Thoracic aorta (tissue), 2 donors: ENCODE measurements at places on chromosomes 5 and 9.
A peak's percentile ranks its signal among the peaks of the same experiment; 100 is the strongest.

DNA sequence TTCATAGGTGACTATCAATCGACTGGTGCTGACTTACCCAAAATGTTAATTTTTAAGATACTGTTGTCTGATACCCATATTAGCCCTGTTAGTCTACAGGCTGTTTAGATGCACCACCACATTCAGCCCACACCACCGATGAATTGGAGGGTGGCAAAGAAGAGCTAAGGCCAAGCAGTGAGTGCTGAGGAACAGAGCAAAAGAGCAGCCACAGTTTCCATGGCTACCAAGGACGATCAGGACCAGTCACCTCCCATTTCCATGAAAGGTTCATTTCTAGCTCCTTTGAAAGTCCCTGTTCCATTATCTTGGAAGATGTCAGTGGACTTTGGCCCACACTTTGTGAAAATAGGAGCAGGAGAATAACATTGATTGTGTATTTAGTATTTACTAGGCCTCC lies 362.9 kb downstream of the TRIM32 start:
- no peak for DNase-seq

- no peak for DNase-seq
Observed at GRCh38 chr9:125638239-125639045, 68.6 kb downstream of the MAPKAP1 start.

GRCh38 chr5:79837761-79838551 lies 148.3 kb downstream of the CMYA5 start:
- DNase-seq = no peak

DNA sequence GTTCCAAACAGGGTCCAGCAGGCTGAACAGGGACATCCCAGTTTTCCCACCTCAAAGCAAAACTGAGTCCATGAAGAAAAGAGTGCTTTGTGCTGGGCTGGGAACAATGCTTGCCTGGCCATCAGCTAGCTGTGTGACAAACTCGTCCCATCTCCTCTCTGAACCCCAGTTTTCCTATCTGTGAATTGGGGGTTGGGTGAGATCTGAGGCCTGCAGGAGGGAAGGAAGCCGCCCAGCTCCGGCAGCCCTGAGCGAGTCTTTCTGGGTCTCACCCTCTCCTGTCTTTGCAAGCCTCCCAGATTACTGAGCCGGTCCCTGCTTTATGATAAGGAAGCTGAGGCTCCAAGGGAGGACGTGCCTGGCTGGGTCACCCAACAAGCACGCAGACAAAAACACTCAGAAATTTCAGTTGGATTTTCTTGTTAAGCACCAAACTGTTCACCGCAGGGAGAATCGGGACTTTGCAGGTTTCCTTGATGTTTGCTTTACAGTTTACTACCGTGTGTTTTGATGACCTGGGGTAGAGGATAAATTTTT lies 82.6 kb upstream of the LMX1B start:
- DNase-seq = no peak

- DNase-seq = no peak
Observed at GRCh38 chr5:179294891-179295777, 50.1 kb downstream of the ADAMTS2 start.

DNA sequence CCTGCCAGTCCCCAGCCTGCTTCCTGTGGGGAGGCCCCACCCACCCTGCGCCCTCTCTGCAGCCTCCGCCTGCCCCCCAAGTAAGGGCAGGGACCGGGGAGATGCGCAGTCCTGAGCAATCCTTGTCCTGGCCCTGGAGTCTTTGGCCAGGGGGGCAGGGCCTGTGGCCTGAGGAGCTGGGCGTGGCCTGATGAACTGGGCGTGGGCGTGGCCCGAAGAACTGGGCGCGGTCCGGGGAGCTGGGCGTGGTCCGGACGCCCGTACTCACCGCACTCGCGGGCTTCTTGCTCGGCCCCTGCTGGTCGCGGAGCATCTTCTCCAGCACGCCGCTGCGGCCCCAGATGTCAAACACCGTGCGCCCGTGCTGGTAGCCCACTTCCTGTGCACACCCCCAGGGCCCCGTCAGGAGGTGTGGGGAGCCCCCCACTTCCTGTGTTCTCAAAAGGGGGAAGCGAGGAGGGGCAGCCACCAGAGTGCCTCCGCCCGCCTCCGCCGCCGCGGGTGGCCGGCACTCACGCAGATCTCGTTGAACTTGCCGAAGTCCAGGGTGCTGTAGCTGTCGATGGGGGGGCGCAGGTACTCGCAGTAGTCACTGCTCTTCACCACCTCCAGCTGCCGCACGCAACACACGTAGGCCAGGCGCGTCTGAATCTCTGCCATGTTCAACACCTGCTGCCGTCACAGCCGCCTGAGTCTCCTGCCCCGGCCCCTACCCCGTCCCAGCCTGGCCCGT lies 2.7 kb upstream of the NSMF start:
- DNase-seq = no peak

- no peak for DNase-seq
Observed at GRCh38 chr5:145028626-145029025, 806.5 kb downstream of the PRELID2 start.

GRCh38 chr9:135961277-135961715 lies at the start of gene UBAC1:
UBAC1 (minus strand) TSS chr9:135961373; CDS start chr9:135961162, 211 bp downstream.
- DNase-seq = peak; percentile 78

DNA sequence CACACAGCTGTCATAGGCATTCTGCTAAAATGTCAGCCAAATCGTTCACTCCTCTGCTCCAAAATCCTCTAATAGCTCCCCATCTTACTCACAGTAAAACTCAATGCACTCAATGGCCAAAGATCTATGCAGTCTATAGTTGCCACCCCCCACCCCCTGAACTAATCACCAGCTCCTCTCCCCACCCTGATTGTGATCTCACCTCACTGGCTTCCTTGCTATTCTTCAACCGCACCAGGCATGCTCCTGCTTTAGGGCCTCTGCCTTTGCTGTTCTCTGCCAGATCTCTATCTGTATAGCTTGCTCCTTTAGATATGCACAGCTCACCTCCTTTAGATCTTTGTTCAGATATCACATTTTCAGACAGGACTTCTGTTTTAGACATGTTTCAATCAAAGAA lies 33.2 kb upstream of the SNX2 start:
- DNase-seq = no peak

- DNase-seq = no peak
Observed at GRCh38 chr5:16437977-16438376, 27.6 kb downstream of the ZNF622 start.

GRCh38 chr5:134889335-134889734 lies 15.2 kb downstream of the TXNDC15 start:
- no peak for DNase-seq

DNA sequence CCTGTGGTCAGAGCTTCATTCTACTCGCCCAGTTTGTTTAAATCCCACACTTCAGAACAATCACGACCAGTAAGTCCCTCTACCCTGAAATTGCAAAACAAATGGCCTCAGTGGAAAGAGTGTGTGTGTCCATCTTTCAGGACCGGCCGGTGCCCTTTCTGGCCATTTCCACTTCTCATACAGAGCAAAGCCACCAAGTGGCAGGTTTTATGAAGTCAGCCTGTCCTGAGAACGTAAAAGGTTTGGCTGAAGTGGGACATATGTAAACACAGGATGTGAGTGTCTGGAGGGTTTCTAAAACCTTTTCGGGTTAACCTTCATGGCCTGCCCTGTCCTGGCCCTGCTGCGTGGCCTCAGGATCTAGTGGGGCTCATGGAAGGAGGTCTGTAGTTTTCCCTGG lies 24.7 kb downstream of the NXNL2 start:
- no peak for DNase-seq

DNA sequence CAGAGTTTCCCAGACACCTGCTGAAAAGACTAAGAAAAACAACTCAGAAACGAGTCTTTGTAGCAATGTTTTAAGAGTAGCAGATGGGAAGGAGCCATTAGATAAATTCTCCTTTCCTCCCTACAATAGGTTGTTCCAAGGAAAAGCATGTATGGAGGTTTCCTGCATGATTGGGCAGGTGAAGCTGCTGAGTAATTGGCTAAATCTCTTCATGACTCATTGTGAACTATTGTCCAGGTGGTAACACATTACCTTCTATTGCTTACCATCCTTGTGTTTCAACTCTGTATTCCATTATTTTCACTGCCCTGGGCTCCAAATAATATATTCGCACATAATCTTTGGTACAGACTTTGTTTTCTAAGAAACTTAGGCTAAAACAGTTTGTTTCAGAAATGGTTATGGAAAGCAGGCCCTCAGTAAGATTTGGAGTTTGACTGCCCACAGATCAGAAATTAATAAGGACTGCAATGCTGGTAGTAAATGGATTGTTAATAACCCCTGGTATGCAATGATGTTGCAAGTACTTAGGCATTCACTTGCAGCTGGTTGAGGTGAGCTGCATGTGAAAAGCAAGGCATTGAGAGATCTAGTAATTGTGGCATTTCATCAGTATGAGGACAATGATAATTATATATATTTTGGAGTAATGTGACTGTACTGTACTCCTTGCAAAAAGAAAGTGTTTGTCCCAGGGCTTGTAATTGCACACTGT lies 281.4 kb upstream of the VLDLR start:
- DNase-seq = no peak

GRCh38 chr5:117249086-117249815 lies 674.6 kb upstream of the SEMA6A start:
- no peak for DNase-seq

DNA sequence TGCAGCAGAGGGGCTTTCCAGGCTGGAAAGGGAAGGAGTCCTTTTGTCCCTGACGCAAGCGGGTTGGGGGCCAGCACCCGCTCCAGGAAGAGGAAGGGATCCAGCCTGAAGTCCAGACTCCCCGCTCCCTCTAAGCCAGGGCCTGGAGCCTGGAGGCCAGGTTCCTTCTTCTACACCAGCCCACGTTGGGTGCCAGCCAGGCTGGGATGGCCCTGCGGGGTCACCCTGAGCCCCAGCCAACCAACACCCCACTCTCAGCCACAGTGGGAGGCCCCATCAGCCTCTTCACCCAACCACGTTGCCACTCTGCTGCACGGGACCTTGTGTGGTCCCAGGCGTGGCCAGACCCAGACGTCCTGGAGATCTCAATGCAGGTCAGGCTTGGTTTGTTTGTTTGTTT lies 970 bp upstream of the FUT7 start:
- DNase-seq = no peak

- no peak for DNase-seq
Observed at GRCh38 chr5:150014456-150014855, 13.9 kb downstream of the HMGXB3 start.

DNA sequence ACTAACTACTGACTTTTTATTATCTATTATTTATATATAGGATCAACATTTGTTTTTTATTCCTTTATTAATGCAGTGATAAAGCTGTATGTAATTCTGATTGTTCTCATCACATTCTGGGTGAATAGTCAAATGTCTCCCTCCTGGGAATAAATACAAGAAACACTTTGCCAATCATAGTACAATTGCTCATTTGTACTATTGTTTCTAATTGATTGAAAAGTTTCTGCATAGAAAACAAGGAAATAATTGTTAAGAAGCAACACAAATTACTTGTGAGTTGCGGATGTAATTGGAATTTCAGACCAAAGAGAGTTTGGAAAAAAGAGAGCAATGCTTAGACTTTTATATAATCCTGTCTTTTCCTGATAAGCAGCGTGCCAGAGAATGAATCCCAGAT lies 1013.9 kb downstream of the EFNA5 start:
- DNase-seq = no peak

GRCh38 chr5:116076496-116076895 lies 8.3 kb upstream of the COMMD10 start:
- DNase-seq = no peak

- no peak for DNase-seq
Observed at GRCh38 chr5:163727028-163727427, 221.6 kb downstream of the MAT2B start.

- no peak for DNase-seq
Observed at GRCh38 chr9:38412751-38413150, 11.5 kb downstream of the IGFBPL1 start.

DNA sequence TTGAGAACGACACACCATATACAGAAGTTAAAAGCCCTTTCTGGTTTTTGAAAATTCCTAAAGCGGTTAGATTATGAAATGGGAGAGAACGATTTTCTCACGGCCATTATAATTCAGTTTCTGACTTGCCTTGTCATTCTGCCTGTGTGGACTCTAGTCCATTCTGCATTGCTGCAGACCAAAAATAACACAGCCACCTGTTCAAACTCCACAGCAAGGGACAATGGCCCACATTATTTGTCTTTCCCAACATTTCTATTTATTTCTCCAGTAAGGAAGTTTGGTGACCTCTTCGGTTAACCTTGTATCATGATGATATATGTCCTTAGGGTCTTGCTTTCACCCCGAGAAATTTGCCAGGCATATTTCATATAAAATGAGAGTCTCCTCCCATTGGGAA lies 497.7 kb downstream of the BRINP1 start:
- DNase-seq = no peak

- no peak for DNase-seq
Observed at GRCh38 chr9:130902204-130903185, 5.9 kb upstream of the QRFP start.

DNA sequence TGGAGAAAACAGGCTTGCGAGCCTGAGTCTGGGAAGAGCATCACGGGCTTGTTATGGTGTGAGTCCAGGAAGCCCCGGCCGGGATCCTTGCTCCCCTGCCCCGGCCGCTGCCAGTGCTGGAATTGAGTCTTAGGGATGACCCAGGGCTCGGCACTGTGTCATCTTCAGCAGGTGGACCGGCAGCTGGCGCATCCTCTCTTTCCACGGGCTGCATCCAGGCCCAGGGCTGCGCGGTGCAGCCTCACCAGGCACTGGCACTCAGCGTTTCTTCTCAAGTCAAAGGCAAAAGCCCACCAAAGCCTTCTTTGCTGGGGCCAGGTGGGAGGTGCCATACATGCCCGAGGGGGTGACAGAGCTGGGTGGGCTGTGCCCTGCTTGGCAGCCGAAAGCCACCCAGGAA lies 46.6 kb downstream of the COL5A1 start:
- DNase-seq = no peak

DNA sequence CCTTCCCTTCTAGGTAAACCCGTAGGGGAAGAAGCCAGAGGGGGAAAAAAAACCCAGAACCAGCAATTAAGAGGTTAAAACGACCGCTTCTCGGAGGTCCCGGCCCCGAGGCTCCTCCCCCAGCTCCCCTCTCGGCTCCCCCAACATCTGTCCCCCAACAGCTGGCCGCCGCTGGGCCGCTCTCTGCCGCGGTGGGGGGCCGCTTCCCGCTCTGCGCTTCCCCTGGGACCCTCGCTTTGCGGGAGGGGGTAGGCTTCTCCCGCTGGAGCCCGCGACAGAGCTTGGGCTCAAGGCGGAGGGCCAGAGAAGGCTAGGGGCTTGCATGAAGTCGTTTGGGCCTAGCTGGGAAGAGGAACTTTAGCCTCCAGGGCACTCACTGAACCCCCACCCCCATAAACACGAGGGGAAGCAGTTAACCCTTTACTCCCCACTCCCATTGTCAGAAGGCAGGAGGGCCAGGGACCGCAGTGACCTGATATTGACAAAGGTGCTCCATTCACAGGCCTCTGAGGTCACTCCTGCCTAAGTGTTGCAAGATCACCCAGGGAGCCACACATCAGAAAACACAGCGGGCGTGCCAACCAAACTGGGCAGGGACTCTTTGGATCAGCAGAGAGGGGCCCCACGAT lies 7.5 kb downstream of the LHX6 start:
- no peak for DNase-seq

GRCh38 chr9:75239176-75239575 lies 150.9 kb downstream of the OSTF1 start:
- DNase-seq = no peak

GRCh38 chr5:109199289-109199688 lies 210.5 kb downstream of the PJA2 start:
- no peak for DNase-seq
